ENCODE measurements at places on chromosomes 12 and 14.

GRCh38 chr12:64039281-64039871, 182.7 kb downstream of the KICS2 start:
- DNase-seq = no peak

GRCh38 chr14:62847168-62847567, 198.1 kb downstream of the KCNH5 start:
- no peak for DNase-seq

GRCh38 chr12:54195737-54196347, 7.1 kb upstream of the SMUG1 start:
- no peak for DNase-seq

DNA sequence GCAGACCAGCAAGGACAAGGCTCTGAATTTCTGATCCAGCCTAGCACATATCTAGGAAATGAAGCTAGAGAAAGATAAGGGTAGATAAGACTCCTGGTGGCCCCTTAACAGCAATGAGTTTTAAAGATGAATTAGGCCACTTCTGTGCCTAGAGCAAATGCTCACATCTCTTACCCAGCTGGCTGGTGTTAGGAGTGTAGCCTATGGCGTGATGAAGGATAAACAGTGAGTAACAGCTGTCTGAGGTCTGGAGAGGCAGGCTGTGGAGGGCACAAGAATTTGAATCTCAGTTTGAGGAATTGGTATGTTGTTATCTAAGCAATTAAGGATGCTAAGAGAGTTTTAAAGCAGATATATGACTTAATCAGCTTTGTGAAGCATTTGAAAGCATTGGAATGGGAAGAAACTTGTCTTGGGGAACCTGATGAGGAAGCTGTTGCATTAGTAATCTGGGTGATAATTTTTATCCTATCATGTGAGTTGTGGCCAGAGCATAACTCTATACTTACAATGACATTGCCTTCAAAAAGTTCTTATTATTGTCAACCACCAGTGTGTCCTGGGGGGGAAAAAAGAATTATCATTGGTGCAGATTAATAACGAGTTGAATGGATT, 161.8 kb downstream of the SRGAP1 start:
- no peak for DNase-seq
